ENCODE measurements at places on chromosomes 5 and 9.

DNA sequence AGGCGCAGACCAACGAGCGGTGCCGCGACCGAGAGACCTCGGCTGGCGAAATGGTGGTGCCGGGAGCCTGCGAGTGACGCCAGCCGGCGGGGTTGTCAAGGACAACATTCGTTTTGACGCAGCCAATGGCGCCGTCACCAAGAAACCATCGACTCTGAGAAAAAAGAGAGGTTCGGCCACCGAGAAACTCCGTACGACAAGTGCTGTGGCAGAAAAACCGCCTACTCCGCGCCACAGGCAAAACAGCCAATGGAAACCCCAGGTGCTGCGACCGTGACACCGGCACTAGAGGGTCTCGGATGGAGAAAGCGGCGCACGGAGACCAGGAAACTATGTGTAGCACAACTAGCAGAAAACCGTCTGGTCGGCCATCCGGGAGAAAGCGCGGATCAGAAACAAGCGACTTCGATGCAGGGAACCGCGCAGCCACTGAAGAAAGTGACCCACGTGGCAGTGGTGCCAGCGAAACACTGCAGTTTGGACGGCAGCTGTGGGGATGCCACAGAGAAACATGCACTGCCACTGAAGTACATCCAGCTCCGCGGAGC lies 88.8 kb downstream of the ANXA2R start:
- DNase-seq, result peak; percentile 63

- DNase-seq, result no peak
These were observed 84.4 kb downstream of the ADRB2 start for GRCh38 chr5:148910686-148911361.

GRCh38 chr5:86507574-86507973 lies 110.2 kb upstream of the COX7C start:
- no peak for DNase-seq

- DNase-seq, result no peak
These were observed 229.9 kb upstream of the RIOK2 start for GRCh38 chr5:97412959-97413358.

DNA sequence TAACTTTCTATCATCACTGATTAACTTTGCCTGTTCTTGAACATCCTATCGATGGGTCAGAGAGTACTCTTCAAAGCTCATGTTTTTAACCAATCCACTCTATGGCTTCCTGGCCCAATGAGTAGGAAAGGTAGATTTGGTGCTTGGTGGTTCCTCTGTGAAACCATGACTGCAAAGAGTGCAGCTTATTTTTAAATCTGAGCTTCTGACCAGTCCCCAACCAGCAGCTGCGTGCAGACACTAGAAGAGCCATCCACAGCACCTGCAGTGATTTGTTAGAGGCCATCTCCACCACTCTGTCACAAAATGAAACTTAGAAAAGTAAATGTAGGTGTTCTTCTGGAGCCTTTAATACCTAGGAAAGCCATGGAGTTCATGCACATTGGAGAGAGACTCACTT lies 107.3 kb upstream of the WWC1 start:
- no peak for DNase-seq
